ENCODE measurements at places on chromosomes 1 and 21.

- no peak for DNase-seq
These were observed 24.1 kb downstream of the CEPT1 start for GRCh38 chr1:111164151-111164550.

DNA sequence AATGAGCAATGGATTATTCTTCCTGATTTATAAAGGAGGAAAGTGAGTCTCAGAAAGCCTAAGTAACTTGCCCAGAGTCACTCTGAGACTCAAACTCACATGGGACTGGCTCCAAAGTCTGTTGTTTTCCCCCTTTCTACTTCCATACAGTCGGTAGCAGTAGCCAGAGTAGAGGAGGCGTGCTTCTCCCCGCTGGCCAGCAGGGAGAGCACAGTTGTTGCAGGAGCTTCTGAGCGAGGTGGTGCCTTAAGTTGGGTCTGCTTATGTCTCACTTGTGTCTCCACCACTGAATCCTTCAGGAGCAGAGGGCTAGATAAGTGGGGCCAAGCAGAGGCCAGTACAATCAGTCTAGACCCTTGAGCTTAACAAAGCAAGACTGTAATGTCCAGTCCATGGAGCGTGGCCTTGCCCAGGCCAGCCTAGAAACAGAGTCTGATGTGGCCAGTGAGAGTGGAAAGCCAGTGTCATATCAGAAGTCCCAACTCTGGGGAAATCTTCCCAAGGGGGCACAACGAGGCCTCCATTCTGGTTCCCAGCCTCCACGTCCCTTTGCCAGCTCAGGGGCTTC lies 181.9 kb downstream of the ZSCAN20 start:
- DNase-seq: no peak

GRCh38 chr1:57003398-57004139 lies 37.8 kb upstream of the C8B start:
- no peak for DNase-seq

- DNase-seq: no peak
These were observed 33.3 kb upstream of the HNRNPU start for GRCh38 chr1:244897476-244898254.

- no peak for DNase-seq
These were observed 298.6 kb downstream of the LMX1A start for GRCh38 chr1:165057956-165058355.

- DNase-seq: no peak
These were observed 13.5 kb upstream of the BGLAP start for GRCh38 chr1:156228501-156228900.

DNA sequence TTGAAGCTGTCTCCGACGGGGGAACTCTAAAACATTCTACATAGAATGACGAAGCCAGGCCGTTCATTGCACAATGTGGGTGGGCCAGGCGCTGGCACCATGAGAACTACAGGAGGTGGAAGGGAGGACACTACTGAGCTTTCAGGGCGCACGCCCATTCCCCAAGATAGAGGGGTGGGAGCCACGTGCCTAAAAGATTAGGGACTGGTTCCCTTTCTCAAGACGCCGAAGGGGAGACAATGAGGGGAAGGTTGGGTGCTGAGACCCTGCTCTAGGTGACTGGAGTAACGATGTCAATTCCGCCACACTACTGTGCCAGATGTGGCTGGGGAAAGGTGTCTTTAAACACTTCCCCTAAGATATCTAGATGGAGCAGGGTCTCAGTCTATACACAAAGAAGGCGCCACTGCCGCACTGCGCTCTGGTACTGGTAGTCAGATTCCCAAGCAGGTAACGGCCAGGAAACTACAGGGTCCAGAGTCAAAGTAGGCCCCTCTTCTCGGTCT lies 782 bp downstream of the CSDE1 start:
- DNase-seq: no peak

GRCh38 chr1:228016181-228016510 lies 9.3 kb downstream of the WNT3A start:
- DNase-seq: no peak

DNA sequence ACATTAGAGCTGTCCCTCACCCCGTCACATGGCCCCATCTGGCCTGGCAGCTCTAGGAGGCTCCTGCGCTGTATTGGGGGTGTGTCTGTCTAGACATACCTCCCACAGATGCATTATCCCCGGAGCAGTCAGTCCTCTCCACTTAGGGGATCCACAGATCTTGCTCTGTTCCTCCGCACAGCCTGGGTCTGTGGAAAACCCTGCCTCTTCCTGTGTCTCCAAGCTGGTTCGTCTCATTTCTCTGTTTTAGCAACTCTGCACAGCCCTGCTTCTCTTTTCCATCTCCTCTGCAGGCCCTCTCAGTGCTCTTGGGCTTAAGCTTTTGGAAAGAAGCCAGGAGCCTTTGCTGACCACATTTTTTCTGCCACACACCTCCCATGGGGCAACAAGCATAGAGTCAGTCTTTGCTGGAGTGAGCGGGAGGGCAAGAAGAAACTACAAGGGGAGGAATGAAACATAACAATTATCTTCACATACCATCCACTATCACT lies 241.5 kb downstream of the FOXD2 start:
- no peak for DNase-seq

DNA sequence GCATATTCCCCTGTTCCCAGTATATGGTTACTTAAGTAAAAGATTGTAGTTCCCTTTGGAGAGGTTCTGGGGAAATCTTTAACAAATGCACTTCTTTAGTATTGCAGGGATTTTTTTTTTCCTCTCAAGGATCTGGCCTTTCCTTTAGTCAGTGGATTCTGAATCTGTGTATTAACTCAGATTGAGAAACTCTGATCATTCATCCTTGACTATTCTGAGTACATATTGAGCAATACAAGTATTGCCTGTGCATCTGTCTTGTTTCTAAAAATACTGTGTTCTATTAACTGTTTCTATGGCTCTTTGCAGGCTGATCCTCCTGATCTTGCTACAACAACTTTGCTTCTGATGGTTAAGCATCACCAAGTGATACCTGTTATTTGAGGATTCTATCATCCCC lies 67.8 kb upstream of the FGGY start:
- no peak for DNase-seq

- DNase-seq: no peak
These were observed 113.4 kb downstream of the DISP1 start for GRCh38 chr1:222928212-222928611.

All from bone marrow (tissue), 2 donors.